ENCODE measurements at places on chromosomes 16 and 17.

DNA sequence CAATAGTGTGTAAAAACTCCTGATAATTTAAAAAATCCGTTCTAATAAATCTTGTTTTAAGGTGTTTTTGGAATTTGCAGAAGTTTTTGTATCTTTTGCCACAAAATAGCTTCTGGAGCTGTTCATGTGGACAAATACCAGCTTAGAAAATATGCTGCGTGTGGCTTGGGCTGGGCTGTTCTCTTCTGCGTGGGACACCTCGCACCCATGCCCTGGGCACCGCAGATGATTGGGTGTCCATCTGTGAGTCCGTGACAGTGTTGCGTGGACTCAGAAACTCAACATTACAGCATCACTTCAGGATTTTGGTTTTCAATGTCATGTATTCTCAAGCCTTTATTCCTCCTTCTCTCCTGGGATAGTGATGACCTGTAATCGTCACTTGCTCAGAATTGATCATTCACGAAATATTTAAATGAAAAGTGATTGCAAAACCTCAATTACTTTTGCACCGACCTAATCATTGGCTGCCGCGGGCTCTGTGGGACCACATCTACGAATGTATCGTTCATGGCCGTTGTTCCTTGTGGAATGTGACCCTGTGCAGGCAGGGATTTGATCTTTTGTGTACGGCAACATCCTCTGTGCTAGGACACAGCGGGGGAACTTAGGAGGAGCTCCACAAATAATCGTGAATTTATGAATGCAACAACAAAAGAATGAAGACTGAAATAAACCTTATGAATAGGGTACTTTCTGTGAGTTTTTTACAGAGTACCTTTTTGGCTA lies 210.3 kb upstream of the FOXF1 start:
- no peak for DNase-seq

- DNase-seq: peak; percentile 99
Measured at GRCh38 chr16:84013787-84014569, 28.6 kb downstream of the SLC38A8 start.

DNA sequence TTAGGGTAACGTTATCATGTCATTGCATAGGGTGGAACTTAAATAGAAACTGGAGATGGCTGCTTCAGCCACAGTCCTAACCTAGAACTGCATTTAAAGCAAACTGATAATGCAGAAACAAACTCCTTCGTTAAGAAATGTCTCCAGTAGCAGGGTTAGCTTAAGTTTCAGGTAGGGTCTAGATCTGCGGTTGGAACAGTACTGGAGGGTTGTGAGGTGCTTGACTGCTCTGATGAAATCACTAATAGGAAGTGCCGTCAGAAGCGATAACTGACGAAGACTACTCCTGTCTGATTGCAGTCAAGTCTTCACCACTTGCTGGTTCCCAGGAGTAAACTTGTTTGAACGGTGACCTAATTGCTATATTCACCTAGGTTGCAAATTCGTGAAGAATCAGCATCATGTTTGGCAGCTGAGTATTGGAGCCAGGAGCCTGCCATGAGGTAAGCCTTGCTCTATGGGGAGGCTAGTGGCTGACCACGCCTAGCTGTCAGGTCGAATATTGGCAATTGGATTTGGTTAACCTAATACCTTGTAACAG lies 24.5 kb downstream of the TRPV2 start:
- no peak for DNase-seq

GRCh38 chr17:81535007-81535328 lies 6.8 kb downstream of the FSCN2 start:
- no peak for DNase-seq

GRCh38 chr17:27530764-27531391 lies 74.6 kb downstream of the KSR1 start:
- no peak for DNase-seq

DNA sequence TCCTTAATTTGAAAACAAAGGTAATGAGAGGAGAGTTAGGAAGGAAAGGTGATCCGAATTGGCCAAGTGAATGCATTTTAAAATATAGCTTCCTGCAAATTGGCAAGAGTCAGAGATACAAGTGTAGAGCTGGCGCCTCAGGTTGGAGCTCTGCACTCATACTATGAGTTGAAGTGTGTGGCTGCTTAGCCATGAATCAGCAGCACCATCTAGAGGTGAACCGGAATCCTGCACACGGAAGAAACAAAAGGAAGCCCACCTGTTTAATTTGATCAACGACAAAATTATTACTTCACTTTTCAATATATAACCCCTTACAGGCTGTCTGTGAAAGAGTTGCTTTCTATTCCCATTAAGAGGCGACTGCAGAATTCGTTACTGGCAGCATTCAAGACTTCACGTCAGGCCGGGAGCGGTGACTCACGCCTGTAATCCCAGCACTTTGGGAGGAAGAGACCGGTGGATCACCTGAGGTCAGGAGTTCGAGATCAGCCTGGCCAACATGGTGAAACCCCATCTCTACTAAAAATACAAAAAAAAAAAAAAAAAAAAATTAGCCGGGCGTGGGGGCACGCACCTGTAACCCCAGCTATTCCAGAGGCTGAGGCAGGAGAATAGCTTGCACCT lies 1253.7 kb upstream of the CDH8 start:
- no peak for DNase-seq

- DNase-seq: no peak
Measured at GRCh38 chr16:25271421-25271820, 13.8 kb upstream of the ZKSCAN2 start.

DNA sequence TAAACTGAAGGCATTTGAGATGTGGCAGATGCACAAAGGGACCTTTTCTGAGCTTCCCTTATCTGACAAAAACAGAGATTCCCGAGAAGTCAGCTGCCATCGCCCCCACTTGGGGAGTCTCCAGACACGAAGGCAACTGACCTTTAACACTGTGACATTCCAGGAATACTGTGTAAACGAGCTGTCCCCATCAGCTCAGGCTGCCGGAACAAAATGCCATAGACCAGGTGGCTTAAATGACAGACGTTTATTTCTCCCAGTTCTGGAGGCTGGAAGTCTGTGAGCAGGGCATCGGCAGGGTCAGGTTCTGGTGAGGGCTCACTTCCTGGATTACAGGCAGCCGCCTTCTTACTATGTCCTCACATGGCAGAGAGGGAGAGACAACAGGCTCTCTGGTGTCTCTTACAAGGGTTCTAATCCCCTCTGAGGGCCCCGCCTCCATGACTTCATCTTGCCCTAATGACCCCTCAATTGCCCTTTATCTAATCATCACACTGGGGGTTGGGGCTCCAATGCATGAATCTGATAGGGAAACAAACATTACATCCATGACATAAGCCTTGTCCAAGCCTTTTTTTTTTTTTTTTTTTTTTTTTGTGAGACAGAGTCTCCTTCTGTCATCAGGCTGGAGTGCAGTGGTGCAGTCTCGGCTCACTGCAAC lies 178.5 kb upstream of the RPL38 start:
- no peak for DNase-seq

GRCh38 chr16:46743232-46743719 lies 4.9 kb downstream of the MYLK3 start:
- no peak for DNase-seq
